ENCODE measurements at places on chromosomes 6 and 20. TPM values are rescaled to one million over a fixed set of nuclear protein-coding genes. Genes with fewer than 3 reads are reported as not detected.

The PAX1 gene
- under 0.01 TPM for total RNA-seq

The MDN1 gene
- 28.8 TPM for total RNA-seq

- DNase-seq: no peak
Measured at GRCh38 chr6:75611702-75612375, 10.2 kb downstream of the SENP6 start.

GRCh38 chr6:137871831-137872454, 4.9 kb downstream of the TNFAIP3 start:
- DNase-seq: no peak

Measured in hematopoietic multipotent progenitor cell (in vitro differentiated cells).